ENCODE measurements at places on chromosomes 13 and 19. TPM values are rescaled to one million over a fixed set of nuclear protein-coding genes. Genes with fewer than 3 reads are reported as not detected.

GRCh38 chr13:71619096-71619495 lies 247.9 kb downstream of the DACH1 start:
- no peaks in the 10 kb centered on the region for H3K36me3 ChIP-seq
- DNase-seq = no peak
- H3K4me3 ChIP-seq = no peak overlapping the region

DNA sequence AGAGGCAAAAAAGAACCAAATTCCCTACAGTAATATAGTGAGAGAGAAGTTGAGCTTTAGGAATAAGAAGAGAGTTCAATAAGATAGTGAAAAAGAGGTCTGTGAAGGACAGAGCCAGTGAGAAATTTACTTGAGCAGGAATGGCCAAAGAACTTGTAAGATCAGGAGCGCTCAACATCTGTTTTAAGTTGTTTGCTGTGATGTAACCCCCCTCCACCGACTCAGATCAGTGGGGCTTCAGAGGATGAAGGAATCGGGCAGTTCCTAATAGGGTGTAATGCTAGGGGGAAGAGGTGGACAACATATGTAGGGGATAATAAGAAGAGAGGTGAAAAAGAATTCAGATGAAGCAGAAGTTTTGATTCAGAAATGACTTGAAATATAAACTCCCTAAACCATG lies 85.3 kb upstream of the FNDC3A start:
- no peaks in the 10 kb centered on the region for H3K27me3 ChIP-seq
- no peak overlapping the region for H3K27ac ChIP-seq
- no peak for DNase-seq

GRCh38 chr19:29260477-29261317 lies 47.7 kb upstream of the UQCRFS1 start:
- no peak overlapping the region for H3K4me3 ChIP-seq
- no peaks in the 10 kb centered on the region for H3K36me3 ChIP-seq
- no peak overlapping the region for H3K27ac ChIP-seq
- no peaks in the 10 kb centered on the region for H3K27me3 ChIP-seq

The KCNC3 gene
- total RNA-seq = 17.6 TPM

GRCh38 chr13:35741657-35742056 lies 265.2 kb upstream of the MAB21L1 start:
- no peak for DNase-seq
- H3K36me3 ChIP-seq = no peaks in the 10 kb centered on the region
- H3K4me1 ChIP-seq = no peaks in the 10 kb centered on the region
- H3K27me3 ChIP-seq = no peaks in the 10 kb centered on the region
